ENCODE measurements at places on chromosomes 1 and 21.
A peak's percentile ranks its signal among the peaks of the same experiment; 100 is the strongest.

- no peak for DNase-seq
These were observed 48.5 kb downstream of the LGR6 start for GRCh38 chr1:202242080-202242419.

DNA sequence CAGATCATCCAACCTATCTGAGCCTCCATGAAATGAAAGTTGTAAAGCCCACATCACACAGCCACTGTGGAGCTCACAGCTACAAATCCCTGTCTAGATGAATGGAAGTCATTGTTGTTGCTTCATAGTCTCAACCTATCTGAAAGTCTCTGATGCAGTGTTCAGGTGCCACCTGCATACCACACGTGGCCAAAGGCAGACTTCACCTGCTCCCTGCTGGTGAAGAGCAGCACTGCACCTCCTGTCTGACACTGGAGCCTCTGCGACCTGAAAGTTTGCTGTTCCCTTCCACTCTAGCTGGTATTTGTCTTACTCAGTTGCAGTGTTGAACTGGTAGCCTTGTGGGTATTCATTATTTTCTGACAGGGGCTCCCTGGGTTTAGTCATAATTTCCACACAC lies 18.4 kb downstream of the LORICRIN start:
- peak; percentile 1 for DNase-seq

DNA sequence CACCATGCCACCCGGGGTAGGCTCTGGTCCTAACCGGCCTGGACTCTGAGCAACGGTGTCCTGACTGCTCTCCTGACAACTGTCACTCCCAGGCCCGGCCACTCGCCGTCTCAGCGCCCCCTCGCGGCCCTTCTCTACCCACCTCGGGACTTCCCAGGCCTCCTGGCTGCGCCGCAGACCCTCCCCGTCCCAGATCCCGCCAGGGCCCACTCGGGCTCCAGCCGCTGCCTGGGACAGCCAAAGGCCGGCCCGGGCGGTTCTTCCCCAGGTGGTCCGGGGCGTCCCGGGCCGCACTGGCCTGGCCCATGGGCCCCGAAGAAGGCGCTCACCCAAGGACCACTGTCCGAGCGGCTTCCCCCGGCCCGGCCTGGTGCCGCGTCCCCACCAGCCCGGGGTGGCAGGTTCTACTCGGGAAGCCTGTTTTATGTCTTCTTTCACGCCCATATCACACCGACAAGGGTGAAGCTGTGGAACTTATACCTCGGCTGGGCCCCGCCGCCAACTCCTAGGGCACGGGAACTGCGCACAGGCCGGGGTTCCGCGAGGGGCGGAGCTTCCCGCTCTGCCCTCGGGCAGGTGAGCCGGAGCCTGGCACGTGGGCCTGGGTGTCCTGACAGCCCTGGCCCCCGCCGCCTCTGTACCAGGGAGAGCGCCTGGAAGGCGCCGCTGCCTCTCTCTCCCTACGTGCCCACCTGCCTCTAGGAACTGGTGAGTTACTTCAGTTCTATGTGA lies 138.3 kb downstream of the TTLL7 start:
- DNase-seq: no peak

DNA sequence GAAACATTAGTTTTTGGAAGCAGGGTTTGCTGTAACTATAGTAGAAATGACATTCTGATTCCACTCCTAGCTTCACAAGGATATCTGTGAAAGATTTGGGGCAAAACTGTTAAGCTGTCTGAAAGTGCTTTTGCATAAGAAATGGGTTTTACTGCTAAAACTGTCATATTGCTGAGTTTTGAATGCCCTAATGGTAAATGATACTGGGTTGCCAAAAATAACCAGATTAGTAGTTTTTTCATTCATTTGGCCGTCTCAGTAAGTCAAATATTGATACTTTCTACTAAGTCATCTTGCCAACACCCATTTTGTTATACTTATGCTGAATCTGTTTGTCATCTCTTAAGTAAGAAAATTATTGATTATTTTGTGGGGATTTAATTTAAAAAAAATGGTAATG lies 399 bp upstream of the PTPRC start:
- DNase-seq: no peak

- peak; percentile 27 for DNase-seq
These were observed 6.5 kb upstream of the C1orf146 start for GRCh38 chr1:92211166-92211565.

GRCh38 chr1:4137621-4138415 lies 237.7 kb upstream of the C1orf174 start:
- no peak for DNase-seq

GRCh38 chr1:31574749-31575368 lies 1.5 kb upstream of the TINAGL1 start:
- no peak for DNase-seq

- no peak for DNase-seq
These were observed 32.1 kb upstream of the RUNX3 start for GRCh38 chr1:24961961-24962861.

- peak; percentile 22 for DNase-seq
These were observed 228.6 kb downstream of the PAPPA2 start for GRCh38 chr1:176691251-176692228.

DNA sequence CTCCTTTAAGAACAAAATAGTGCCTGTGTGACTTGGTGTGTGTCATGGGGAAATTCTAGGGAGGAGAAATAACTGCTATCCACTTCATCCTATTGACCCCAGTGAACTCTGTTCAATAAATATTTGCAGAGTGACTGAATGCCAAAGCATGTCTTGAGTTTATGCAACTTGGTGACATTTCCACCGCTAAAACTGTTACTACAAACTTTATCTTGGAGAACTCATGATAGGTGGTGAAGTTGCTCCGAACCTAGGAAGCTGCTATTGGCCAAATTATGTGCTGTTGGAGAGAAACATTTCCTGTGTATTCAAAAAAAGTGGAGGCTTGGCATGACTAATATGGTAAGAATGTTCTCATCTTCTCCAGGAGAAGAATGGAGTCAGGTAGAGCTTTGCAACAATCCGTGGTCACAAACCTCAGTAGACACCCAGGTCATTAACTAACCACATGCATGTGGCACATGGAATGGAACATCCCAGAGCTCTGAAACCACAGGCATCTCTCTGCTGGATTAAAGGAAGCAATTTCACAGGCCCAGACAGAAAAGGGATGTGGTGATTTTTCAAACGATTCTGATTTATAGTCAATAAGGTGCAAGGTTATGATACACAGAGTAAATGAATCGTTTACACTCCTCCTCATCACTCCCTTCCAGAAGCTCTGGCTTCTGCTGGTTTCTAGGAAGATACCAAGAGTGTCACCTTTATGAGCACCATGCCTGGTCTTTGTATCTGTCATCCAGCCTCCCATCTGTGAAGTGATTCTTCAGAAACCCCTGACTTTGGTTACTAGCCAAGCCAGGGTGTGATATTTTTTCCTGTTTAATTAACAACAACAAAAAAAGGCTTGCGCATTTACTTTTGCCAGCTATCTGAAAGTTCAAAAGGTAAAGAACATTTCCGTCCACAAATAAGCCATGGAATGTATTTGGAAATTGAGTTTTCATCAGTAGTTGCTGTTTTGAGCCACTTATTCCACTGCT lies 361.1 kb downstream of the TGFB2 start:
- no peak for DNase-seq

GRCh38 chr1:231272173-231272572 lies 31.2 kb downstream of the GNPAT start:
- no peak for DNase-seq

DNA sequence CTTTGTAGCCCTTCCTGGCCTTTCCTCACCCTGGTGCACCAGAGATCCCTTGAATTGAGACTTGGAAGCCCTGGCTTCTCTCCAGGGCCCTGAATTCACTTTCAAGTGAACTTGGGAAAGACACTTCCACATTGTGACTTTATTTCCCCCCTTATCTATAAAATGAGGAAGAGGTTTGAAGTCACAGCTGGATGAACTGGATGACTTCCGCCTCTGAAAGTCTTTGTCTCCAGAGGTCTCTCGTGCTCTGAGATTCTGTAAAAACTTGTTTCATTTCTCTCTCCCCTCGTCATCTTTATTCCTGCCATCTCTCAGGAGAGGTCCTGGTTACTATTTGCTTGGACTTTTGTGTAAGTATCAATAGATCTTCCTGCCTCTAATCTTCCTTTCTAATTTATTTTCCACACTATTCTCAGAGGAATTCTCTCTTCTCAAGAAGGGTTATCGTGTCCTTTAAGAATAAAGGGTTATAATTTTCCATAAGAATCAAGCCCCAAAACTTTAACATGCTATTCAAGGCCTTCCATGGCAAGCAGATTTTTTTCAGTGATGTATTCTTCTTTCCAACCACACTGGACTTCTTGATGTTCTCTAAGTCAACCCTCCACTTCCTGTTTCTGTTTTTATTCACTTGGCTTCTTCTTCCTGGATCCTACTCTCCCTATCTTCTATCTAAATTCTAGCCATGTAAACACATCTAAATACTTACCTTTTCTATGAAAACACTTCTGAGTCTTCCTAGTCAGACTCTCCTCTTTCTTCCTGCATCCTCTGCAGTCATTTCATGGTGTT lies 6.5 kb upstream of the RPTN start:
- peak; percentile 2 for DNase-seq

DNA sequence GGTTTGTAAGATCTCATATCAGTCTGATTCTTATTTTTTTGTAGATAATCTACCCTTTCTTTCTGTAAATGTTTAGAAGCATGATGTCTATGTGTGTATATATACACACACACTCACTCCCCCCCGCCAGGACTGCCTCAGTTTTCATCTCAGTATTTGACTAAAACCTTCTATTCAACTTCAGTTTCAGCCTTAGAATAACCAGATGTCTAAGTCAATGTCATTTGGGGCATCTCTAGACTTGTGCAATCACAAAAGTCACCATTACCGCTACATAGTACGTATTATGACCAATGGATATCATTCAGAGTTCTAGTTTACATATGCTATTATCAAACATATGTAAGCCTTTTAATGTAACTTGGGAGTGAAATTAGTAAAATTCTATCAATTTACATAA lies 53.3 kb upstream of the BOLA1 start:
- no peak for DNase-seq

DNA sequence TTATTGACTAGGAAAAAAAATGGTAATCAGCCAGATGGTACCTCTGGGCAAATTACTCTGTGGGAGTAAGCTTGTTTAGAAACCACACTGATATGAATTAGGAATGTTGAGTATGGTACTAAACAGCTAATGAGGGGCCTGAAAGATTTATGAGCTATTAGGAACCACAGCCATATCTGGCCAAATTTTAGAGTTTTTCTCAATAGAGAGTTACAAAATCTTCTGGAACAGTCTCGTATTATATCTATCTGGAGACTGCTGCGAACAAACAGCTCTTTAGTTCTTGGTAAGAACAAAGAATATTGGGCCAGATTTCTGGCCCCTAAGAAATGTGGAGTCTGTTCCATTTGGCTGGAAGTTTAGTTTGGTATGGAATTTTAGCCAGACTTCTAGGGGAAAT lies 4.9 kb upstream of the PODN start:
- no peak for DNase-seq

DNA sequence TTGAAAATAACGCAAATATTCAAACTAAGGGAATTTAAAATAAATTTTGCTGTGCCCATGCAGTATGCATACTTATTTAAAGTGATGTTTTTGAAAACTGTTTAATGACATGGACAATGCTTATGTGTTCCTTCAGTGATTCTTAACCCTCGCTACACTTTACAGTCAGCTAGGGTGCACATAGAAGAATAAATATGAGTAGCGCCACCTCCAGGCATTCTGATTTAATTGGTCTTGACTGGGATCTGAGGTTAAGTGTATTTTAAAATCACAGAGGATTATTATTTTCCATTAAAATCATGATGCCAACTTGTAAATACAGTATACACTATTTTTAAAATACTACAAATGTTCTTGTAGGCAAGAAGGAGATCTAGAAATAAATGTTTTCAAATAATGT lies 373.5 kb upstream of the ADGRL4 start:
- DNase-seq: no peak

GRCh38 chr1:186165303-186165702 lies 209.8 kb downstream of the TPR start:
- DNase-seq: no peak

GRCh38 chr1:55747408-55747841 lies 532.3 kb upstream of the USP24 start:
- DNase-seq: no peak

GRCh38 chr1:29453502-29454240 lies 217.3 kb downstream of the PTPRU start:
- no peak for DNase-seq

DNA sequence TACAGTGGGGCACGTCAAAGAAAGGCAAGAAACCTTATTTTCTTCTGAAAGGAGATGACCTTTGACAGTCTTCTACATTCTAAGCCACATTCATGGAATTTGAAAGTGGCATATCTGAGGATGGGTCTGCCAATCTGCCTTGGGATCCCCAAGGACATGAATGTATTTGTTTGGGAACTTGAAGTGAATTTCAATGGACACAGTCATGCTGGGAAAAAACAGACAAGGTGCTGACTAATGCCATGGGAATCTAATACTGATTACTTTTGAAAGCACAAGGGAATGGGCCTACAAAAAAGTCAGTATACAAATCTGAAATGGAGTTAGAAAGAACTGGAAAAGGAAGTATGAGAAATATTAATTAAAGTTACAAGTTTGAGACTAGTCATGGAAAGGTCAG lies 128.8 kb downstream of the KCNJ6 start:
- DNase-seq: no peak

GRCh38 chr1:35111106-35111505 lies 31.9 kb downstream of the ZMYM1 start:
- DNase-seq: no peak

DNA sequence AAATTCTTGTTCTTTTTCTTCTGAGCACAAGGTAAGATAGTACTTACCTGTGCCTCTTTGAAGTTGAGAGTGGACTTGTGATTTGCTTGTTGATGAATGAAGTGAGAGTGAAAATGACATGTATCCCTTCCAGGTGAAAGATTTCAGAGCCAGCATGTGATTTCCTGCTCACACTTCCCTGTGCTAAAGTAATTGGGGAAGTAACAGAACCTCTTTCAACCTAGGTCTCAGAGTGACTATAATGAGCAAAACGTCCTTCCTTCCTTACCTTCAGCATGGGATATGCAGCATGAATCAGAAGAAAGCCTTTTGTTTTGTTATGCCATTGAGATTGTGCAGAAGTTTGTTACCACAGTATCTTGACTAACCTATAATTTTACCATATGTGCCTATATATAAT lies 24.6 kb downstream of the RAVER2 start:
- DNase-seq: no peak

- no peak for DNase-seq
These were observed 65.6 kb upstream of the GRHL3 start for GRCh38 chr1:24253571-24253970.

DNA sequence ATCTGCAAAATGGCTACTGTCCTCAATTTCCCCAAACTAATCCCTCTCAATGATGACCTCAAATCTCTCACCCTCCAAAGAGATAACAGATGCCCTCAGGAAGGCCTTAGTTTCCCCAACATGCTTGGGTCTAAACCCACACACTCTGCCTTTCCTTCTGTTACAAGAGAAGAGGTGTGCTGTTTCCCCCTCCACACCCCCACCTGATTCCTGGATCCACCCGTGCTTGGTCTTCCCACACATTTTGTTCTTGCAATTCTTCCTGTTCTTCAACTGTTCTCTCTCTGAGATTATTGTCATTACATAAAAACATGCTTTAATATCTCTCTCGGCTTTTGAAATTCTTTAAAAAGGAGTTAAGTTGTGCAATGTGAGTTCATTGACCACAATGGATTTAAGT lies 5.7 kb upstream of the CBR3 start:
- DNase-seq: no peak

- DNase-seq: no peak
These were observed 14.4 kb upstream of the SAMSN1 start for GRCh38 chr21:14560555-14560954.

All from Kasumi-1 (cell line).